ENCODE measurements at places on chromosomes 7 and 10.

GRCh38 chr7:70032649-70033048, 434.4 kb downstream of the AUTS2 start:
- no peak for DNase-seq

- DNase-seq, result no peak
Observed at GRCh38 chr10:107390563-107390962, 226.1 kb upstream of the SORCS1 start.

DNA sequence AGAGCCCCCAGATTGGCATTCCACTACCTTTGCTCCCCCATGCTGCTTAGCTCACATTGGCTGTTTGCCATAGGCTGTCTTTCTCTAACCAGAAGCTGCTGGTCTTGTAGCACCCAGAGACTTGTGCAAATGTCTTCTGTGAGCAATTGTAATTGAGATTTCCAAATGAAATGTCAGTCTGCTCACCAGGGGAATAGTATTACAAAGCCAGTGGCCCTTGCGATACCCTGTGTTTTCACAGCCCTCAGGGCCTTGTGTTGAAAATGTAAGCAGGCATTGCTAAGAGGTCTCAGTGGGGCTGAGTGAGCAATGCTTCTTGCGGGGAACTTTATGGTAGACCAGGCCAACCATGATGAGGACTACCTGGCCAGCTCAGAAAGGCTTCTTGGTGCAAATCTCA, 746.5 kb downstream of the LRMDA start:
- no peak for DNase-seq

GRCh38 chr10:10987111-10987510, 30.6 kb upstream of the CELF2 start:
- DNase-seq, result no peak

GRCh38 chr7:20696803-20697333, 81.4 kb downstream of the ABCB5 start:
- no peak for DNase-seq

DNA sequence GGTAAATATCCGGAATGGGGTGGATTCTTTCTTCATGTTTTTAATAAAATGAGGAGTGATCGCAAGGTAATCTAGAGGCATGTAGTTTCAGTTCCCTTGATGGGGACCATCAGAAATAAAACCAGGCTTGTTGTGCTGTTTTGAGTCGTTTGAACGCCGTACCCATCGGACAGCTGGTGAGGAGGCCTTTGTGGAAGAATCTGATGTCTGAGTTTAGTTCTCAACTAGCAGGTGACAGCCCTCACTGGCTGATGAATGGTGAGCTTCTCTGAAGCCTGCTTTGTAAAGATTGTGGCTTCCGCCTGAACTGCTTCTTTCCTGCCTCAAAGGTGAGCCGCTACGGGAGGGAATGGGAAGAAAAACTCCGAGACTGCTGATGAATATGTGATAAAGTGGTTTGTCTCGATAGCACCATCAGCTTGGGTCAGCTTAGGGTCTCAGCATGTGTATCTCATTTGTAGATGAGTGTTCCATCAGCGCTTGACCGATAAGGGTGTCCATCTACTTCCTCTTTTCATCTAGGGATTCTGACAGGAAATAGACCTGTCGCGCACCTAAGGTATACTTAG, 977 bp downstream of the TMEM248 start:
- no peak for DNase-seq

DNA sequence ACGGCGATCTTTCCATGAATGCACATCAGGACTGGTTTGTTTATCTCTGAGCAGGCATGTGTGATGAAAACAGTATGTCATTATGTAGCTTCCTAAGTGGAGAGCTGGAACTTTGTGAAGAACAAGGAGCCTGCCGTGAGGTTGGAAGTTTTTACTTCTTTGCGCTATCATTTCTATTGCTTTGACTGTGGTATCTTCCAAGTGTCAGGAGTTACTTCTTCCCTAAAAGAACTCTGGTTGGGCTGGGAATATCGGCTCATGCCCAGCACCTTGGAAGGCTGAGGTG, 167.4 kb upstream of the AHR start:
- DNase-seq, result no peak
